NCI-H2171 treated with DMSO at 0.1 percent for 48 hours (cell line): ENCODE measurements at places on chromosomes 7 and 10.

GRCh38 chr10:118116715-118117449 lies 70.1 kb upstream of the RAB11FIP2 start:
- DNase-seq, result no peak

DNA sequence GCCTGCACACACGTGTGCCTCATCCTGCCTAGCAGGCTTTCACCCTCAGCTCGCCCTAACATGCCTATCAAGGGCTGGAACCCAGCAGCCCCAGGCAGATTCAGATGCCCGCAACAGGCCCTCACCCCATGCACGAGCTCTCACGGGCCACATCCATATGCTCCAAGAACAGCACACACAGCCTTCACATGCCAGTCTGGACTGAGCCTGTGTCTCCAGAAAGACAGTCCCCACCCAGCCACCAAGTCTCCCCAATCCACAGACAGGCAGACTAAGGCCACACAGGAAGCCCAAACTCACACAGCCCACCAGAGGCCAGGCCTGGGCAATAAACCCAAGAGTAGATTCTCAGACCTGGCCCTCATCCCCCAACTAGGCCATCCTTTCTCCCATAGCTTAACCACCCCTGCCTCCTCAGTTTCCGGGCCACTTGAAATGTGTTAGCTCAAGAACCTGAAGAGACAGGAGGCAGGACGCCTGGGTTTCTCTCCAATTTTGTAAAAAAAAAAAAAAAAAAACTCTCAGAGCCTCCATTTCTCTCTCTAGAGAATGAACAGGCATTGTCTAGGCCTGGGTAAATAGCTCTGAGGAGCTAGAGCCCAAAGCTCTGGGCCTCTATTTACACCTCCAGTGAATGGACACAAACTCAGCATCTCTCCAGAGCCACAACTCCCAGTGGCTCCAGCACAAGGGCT lies 6.8 kb downstream of the LDB1 start:
- no peak for DNase-seq

DNA sequence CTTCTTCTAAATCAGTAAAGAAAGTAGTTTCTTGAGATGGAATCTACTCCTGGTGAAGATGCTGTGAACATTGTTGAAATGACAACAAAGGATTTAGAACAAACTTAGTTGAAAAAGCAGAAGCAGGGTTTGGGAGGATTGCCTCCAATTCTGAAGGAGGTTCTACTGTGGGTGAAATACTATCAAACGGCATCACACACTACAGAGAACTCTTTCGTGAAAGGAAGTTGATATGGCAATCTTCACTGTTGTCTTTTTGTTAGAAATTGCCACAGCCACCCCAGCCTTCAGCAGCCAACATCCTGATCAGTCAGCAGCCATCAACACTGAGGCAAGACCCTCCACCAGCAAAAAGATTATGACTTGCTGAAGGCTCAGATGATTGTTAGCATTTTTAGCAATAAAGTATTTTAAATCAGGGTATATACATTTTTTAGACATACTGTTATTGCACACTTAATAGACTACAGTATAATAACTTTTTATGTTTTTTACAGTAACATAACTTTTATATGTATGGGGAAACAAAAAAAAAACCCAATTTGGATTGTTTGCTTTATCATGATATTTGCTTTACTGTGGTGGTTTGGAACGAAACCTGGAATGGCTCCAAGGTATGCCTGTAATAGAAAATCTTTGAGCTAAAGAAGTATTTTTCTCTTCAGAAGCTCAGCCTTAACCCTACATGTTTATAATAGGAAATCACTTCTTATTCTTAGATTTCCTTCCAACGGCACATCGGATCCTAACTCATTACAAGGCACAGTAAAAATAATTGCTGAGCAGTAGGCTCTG lies 257.3 kb downstream of the LRMDA start:
- no peak for DNase-seq

- peak; percentile 98 for DNase-seq
These were observed 786.5 kb upstream of the C7orf33 start for GRCh38 chr7:147804032-147804431.

DNA sequence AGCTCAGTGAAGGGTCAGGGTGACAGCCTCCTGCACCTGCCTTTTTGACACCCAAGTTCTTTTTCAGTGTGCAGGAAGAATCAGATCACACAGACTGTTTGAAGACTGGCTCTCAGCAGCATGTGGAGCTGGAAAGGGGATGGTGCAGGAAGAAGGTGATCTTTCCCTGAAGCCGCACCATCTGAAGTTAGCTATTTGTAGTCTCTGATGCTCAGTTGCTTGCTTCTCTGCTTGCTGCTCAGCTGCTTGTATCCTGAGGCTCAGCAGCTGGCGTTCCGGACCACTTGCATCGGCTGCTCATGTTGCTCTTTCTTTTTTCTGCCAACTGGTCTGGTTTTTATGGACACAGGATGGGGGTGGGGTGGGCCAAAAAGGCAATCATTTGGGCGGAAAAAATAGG lies 15.8 kb upstream of the DNMBP start:
- DNase-seq, result peak; percentile 73

DNA sequence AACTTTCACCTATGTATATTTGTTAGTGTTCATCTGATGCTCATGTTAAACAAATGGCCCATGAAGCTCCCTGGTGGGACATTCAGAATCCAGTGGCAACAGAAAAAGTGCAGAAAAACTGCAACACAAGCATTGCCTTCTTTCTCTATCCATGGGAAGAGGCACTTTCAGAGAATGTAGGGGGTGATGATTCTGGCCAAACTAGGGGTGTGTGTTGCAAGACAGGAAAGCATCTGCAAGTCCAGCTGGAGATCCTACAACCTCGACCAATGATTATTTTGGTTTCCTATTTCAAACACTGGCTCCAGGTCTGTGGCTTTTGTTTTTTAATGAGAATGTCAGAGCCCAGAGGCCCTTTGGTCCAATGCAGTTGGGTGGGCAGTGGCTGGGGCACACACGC lies 198.7 kb downstream of the CXCL12 start:
- no peak for DNase-seq

DNA sequence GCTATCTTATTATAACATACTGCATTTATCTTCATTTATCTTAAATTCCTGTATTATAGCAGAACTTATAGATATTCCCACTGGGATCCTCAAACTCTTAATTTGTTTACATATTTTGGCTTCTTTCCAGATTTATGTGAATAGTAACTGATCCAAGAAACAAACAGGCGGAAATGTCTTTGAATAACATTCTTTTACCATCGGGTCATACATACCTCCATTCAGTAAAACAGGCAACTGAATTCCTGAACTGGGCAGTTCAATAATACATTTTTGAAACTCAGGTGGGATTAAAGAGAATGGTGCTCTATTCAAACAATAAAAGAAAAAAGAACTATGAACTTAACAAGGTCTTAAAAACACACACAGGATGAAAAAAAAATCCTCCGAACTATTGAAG lies 337.4 kb downstream of the CRPPA start:
- no peak for DNase-seq

DNA sequence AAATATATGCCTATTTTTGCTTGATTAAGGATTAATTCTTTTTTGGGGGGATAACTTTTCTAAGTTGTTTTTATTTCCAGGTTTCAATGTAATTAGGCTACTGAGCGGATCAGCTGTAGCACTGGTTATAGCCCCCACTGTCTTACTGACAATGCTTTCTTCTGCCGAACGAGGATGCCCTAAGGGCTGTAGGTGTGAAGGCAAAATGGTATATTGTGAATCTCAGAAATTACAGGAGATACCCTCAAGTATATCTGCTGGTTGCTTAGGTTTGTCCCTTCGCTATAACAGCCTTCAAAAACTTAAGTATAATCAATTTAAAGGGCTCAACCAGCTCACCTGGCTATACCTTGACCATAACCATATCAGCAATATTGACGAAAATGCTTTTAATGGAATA lies 1.0 kb downstream of the LRRTM3 start:
- no peak for DNase-seq

GRCh38 chr7:117505238-117505637 lies 25.4 kb downstream of the CFTR start:
- no peak for DNase-seq

DNA sequence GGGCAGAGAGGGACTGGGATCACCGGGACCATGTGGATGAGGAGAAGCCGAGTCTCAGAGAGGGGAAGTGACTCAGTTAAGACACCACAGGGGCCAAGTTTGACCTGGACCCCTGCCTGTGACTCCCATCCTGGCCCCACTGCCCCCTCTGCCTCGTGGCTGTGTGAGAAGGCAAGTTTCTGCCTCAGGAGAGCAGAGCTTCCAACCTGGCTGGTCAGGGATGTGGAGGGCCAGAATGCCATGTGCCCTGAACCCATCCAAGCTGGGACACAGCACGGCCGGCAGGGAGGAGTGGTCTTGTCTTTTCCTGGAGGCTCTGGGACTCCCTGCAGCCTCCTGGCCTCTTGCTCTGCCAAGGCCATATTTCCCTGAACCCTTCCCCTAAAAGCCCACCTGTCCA lies 19.5 kb downstream of the WDFY4 start:
- no peak for DNase-seq

DNA sequence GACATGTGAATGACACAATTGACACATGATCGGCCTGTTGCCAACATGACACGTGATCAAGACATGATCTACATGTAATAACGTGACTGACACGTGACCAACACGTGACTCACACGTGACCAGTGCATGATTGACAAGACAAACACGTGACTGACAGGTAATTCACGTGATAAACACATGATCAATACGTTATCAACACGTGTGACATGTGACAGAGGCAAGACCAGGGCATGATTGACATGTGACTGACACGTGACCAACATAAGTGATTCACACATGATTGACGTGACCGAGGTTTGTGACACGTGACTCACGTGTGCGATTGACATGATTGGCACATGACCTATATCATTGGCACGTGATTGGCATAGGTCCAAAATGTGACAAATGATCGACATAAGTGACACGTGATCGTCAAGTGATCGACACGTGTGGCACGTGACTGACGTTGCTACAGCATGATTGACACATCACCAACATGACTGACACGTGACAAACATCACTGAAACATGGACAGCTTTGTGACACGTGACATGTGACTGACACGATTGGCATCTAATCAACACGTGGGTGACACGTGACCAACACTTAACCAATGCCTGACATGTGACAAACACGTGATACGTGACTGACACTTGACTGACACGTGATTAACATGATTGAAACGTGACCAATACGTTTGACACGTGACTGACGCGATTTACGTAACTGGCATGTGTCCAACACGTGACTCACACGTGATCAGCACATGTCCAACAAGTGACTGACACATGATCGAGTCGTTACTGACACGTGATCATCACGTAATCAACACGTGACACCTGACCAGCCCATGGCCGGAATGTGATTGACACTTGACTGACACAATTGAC lies 23.0 kb downstream of the CRPPA start:
- DNase-seq, result no peak

DNA sequence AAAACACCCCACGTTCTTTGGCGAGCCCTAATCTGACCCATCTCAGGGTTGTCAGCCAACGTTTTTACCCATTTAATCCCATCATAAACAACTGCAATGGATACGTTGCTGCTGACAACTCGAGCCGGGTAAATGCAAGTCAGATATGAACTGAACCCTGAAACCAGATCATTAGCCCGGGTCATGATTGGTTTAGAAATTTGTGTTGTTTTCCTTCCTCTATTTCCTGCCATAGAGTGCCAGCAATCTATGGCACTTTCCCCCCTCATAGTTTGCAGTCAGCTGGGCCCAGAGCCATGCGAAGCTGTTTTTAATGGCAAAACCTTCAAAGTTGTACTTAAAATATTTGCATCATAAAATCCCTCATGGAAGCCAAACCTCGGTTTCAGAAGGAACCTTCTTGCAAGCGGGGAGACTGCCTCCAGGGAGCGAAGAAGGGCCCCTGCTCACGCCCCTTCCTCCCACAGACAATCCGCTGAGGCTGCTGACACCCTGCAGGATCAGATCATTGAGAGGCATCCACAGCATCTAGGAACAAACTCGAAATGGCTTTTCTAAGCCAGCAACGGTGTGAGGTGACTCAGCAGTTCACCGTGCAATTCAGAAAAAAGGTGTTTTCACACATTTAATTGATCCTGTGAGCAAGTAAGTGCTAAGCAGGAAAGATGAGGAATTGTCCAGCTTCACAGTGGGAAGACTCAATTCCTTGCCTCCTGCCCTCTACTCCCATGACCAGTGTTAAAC lies 710.1 kb downstream of the PARD3 start:
- DNase-seq, result no peak

GRCh38 chr10:35934642-35934995 lies 292.5 kb upstream of the FZD8 start:
- no peak for DNase-seq

- no peak for DNase-seq
These were observed 652 bp downstream of the HMX2 start for GRCh38 chr10:123148414-123149161.

DNA sequence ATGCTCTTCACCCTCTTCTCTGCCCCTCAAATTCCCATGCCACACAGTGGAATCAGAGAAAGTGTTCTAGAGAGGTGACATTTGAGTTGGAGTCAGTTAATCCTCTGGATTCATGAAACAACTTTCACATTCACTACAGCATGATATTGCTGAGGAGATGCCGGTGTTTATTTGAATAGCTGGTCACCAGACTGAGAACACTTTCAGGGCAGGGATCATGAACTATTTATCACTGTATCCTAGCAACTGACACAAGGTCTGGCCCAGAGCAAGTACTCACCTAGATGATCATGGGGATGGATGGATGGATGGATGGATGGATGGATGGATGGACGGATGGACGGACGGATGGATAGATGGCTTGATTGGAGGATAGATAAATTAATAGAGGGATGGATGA lies 116.7 kb upstream of the ZMIZ1 start:
- no peak for DNase-seq
